ENCODE measurements at places on chromosomes 2 and 18.

DNA sequence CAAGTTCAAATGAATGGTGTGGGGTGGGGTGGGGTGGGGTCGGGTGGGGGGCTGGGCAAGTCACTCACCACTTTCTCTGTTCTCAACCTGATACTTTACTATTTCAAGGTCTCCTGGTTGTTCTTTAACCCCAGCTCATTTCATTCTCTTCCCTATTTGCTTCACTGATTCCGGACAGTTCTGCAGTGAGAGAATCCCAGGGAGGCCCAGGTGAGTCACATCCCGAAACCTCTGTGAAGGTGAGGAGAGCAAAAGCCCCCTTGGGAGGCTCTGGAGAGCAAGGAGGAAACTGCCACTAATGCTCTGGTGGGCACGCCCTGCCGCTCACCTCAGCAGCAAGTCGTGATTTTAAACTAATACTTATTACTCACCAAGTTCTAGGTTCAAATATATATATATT lies 8.9 kb downstream of the EDAR start:
- no peak for DNase-seq

DNA sequence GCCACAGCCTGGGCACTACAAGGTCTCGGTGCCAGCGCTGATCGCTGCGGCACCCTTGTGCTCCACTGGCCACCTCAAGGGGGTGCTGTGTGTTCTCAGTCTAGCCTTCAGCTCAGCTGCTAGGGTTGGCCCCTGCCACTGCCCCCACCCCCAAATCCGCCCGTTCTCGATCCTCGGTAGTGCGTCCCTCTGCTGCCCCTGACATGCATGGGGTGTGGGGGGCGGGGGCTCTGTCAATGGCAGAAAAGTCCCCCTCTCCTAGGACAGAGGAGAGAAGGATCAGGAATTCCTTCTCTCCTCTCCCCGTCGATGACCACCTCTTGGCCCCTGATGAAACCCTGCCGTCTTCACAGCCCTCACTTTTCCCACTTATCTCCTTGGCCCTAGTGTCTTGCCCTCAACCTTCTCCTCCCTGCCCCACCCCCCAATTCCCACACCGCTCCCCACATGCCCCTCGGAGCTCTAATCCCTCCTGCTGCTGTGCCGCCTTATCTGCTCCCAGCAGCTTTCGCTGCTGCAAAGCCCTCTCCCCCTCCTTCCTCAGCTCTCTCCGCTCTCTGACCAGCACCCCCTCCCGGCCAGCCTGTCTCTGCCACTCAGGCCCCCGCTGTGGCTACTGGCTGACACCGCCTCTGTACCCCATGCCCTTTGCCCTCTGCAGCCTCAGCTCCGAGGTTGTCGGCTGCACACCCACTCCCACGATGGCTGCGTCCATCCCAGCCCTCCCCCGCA lies 4.3 kb upstream of the ASIC4 start:
- DNase-seq = peak; percentile 55

GRCh38 chr2:63695583-63695982 lies 106.8 kb downstream of the MDH1 start:
- no peak for DNase-seq

DNA sequence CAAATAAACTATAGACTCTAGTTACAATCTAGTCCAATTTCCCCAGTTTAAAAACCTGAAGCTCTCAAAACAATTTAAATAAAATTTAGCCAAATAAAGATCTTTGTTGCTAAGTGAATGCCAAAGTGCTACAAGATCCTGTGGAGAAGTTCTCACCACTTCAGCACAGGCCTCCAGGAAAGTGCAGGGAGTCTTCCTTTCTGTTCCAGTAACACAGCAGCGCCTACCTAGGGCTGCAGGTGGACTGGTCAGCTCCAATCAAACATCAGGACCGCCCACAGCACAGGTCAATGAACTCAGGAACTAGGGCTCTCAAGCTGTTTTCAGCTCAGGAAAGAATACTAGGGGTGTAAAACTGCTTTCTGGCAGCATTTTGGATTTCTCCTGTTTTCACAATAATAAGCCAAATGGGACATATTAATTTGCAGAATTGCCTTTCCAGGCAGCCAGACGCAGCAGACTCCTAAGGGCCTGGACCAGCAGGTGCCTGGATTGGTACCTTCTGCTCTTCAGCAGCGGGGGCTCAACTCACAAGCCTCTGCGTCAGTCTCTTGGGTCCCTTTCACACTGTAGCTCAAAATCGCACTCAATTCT lies 1.5 kb downstream of the FAM110C start:
- no peak for DNase-seq

GRCh38 chr18:62536005-62536404 lies 13.2 kb downstream of the ZCCHC2 start:
- DNase-seq = no peak

- DNase-seq = no peak
These were observed 9.7 kb downstream of the GREB1 start for GRCh38 chr2:11543337-11544216.

DNA sequence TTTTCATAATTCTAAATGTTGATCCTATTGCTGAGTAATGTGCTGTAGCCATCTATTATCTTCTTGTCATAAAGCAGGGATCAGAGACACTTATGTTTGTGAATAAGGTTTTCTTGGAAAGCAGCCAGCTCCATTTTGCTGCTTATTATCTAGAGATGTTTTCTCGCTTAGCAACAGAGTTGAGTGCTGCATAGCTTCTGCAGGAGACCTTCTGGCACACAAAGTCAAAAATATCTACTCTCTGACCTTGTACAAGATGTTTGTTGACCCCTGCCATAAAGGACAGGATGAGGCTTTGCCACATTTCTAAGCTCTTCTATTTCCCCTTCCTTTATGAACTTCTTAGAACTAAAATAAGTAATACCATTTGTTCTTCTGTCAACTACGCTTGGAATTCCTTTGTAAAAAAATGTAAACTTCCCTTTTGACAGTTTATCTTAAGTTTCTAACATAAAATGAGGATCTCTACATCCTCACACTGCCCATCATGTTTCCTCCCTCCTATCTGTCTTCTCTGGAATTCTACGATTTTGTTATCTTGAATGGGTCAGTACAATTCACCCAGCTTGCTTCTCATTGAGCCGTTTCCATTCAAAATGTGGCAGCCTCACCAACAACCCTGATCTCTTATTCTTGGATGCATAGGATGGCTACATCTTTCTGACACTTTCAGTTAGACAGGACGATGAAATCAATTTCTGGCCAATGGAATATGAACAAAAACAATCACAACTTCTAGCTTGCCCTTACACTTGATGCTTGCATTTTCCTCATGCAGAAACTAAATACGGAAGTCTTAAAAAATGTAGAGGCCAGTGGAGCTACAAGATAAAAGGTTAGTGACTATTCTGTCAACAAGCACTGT lies 1377.0 kb downstream of the SUCLG1 start:
- DNase-seq = no peak

DNA sequence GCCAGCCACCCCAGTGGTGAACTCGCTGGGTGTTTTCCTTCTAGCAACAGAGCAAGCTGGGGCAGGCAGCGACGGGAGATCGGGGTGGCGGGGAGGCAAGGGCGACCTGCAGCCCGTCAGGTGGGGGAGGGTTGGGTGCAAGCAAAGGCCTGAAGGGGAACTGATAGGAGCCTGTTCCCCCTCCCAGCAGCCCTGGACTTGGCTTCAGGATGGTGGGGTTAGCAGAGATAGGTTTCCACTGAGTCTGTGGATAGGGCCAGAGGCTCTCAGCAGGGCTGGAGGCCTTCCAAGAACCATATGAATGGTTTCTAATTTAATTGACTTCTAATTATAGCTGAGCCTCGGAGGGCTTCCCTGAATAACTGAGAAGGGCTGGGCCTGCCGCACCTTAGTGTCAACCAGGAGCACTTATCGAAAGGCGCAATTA lies 55.3 kb downstream of the EDAR start:
- DNase-seq = no peak

GRCh38 chr18:2992995-2993877 lies 19.7 kb downstream of the LPIN2 start:
- no peak for DNase-seq

GRCh38 chr2:56613254-56613653 lies 429.5 kb downstream of the CCDC85A start:
- no peak for DNase-seq

DNA sequence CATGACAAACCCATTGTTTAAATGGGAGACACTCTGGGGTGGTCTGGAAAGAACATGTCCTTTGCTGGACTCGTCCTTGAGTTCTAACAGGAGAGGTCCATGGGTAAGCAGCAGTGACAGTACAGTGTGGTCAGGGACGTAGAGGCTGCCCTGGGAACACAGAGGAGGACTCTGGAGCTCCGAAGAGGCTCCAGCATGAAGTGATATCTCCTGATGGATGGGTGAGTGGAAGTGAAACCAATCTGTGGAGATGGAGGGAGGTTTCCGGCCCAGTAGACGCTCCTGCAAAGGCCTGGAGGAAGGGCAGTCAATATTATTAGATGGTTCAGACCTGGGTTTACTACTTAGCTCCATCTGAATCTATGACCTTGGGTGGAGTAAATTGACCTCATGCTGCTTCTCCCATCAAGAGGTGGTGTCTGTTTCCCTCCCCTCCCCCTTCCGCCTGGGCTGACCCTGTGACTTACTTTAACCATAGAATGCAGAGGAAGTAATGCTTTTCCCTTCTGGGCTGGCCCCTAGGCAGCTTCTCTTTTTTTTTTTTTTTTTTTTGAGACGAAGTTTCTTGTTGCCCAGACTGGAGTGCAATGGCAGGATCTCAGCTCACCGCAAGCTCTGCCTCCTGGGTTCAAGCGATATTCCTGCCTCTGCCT lies 2.3 kb upstream of the TFCP2L1 start:
- no peak for DNase-seq

GRCh38 chr2:46144133-46144800 lies 152.9 kb upstream of the EPAS1 start:
- DNase-seq = no peak

DNA sequence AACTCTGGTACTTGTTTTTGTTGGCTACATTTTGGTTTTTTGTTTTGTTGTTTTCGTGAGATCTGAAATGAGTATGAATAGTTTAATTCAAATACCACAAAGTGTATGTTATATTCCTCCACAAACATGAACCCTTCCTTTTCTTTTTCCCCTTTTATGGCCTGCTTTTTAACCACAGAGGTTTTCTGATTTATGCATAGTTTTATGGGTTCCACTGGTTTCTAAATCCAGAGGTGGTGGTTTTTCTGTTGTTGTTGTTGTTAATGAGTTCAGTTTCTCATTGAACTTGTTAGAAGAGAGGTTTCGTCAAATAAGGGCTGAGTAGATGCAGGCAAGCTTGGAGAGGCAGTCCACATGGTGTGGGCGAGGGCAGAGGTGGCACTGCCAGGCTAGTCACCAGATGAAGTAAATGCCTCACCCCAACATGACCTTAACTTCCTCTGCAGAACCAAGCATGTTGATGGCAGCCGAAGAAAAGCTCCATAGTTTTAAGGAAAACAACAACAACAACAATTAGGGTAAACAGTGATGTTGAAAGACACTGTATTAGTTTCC lies 72.5 kb downstream of the RIF1 start:
- DNase-seq = peak; percentile 9

- DNase-seq = no peak
These were observed 1.4 kb upstream of the MBP start for GRCh38 chr18:77133835-77134496.

DNA sequence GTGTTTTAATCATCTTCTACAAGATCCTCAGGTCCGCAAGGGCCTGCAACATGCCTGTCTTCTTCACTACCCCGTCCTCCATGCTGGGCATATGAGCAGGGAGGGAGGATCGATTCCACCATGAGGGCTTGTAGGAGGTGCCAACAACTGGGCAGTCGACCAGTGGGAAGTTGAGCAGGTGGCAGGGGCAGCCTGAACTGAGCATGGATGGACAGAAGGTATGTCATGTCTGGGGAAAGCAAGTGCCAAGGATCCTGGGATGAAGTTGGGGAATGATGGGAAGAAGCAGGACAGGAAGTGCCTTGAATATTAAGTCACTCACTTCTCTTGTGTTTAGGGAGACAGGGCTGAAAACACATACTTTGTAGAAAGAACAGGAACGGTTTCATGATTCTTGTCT lies 44.7 kb downstream of the CTIF start:
- DNase-seq = no peak

- DNase-seq = no peak
These were observed 38.6 kb upstream of the SNORC start for GRCh38 chr2:232831496-232831895.

DNA sequence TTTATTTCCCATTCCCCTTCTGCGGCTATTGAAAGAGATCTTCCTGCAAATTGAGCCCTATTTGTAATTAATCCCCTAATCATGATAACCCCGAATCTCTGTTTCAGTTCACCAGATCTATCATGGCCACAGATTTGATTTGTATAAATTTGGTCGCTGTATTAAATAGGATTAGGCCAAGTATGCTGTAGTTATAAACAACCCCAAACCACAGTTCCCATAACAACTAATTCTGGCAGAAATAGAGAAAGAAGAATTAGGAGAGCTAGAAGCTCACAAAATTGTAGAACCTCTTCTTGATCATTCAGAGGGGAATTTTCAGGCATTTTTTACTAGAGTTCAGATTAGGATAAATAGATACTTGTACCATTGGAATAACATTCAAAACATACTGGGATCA lies 433.7 kb upstream of the TNP1 start:
- DNase-seq = no peak

DNA sequence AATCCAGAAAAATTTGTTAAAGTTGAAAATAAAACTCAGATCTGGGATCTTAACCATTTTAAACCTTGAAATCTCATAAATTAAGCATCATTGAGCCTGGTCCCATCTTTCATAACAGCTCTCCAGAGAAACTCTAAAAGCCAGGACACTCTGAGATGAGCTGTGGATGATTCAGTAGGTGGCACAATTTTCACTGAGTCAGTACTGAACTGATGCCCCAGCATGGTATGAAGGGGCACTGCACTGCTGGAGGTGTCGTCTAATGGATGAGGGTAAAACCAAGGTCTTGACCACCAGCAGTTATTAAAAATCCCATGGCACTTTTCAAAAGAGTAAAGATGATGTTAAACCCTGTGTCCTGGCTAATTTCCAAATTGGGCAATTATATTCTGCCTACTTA lies 170.6 kb downstream of the FIGN start:
- no peak for DNase-seq

DNA sequence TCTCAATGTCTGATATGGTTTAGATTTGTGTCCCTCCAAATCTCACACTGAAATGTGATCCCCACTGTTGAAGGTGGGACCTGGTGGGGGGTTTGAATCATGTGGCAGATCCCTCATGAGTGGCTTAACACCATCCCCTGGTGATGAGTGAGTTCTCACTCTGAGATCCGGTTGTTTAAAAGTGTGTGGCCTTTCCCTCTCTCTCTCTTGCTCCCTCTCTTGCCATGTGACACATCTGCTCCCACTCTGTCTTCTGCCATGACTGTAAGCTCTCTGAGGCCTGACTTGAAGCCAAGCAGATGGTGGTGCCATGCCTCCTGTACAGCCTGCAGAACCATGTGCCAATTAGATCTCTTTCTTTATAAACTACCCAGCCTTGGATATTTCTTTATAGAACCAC lies 108.8 kb downstream of the RBMS1 start:
- DNase-seq = no peak

DNA sequence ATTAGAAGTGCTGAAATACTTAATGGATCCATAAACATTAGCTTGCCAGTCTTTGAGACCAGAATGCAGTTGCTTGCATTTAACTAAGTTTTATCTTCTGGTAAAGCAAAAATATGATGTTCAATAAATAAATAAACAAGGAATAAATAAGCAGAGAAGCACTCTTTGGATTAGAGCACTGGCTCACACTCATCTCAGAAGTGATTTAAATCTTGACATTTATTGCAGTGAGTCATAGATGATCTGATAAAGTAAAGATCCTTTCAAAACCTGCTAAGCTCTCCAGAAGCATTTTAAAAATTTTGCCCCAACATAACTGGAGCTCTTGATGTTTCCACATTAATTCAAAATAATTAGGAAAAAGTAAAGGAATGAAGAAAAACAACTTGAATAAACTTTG lies 66.8 kb downstream of the KYNU start:
- DNase-seq = no peak

GRCh38 chr2:37583402-37583801 lies 88.0 kb downstream of the CDC42EP3 start:
- no peak for DNase-seq
